NCI-H187 (cell line): ENCODE measurements at places on chromosomes 7 and 10.

GRCh38 chr10:14670551-14671240, 104.0 kb downstream of the FAM107B start:
- no peak for DNase-seq

DNA sequence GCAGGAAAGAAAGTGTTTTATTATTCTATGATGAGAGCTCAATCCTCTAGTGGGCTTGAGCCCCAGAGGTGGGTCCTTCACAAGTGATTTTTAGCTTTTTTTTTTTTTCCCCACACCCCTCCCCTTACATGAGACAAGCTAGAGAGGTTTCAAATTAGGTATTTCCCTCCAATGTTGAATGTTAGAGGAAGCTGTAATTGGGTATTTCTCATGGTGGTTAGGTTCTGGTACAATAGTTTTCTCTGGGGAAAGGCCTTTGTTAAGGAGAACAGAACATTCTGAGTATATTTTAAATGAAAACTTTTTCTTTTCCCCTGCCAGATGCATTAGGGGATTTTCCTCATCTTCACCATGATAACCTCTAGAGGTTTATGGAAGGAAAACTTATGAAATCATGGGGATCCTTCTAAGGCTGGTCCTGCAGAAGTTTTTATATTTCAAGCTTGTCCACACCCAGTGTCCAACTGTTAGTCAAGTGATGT, 1039.7 kb downstream of the NRG3 start:
- no peak for DNase-seq

- no peak for DNase-seq
Measured at GRCh38 chr10:87578160-87578841, 73.6 kb downstream of the MINPP1 start.

- DNase-seq = no peak
Measured at GRCh38 chr10:95430231-95430951, 130.8 kb downstream of the SORBS1 start.

DNA sequence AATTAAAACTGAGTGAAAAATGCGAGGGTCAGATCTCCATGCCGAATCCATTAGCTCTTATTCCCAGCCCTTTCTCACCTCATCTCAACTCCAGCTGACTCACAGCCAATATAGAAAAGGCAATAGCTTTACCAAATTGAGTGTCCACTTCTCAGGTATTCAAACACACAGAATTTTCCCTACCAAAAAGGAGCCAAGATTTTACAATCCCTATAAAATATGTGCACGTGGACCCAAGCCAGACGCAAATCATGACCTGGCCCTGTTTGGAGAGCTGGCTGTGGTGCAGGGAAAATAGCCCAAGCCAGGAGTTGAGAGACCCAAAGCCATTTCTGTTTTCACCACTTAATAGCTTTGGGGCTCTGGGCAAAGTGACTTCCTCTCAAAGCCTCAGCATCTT, 379.7 kb upstream of the AUTS2 start:
- no peak for DNase-seq

DNA sequence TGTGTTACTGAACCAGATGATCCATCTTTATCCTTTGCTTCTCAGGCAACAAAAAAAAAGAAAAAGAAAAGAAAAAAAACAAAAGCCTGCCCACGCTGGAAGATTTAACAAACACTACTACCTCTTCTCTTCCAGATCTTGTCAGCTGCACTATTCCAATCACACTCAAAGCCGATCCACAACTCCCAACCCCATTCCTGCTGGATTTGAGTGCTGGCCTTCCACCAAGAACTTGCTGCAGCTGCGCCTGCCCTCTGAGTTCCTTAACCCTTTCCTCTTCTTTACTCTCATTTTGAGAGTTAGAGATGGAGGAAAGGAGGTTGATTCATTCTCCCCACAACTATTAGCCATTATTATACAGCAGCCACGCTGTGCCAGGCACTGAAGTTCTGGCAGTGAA, 16.0 kb upstream of the ITGA8 start:
- DNase-seq = no peak

- DNase-seq = no peak
Measured at GRCh38 chr10:98666276-98666675, 219.5 kb upstream of the HPS1 start.

DNA sequence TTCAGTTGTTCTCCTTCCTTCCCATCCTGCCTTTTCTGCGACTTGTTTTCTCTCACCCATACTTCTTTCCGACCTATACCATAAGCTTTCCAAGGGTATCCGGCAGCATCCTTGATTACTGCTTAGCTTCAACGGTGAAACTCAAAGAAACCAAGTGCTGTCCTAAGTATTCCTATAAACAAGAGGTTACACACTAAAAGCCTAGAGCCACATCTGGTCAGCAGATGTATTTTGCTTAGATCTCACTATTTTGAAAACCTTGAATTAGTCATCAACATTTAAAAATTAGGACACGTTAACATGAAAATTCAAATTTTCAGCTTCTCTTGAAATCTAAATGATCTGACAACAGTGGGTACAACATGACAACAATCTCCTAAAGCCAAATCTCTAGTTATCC, 20.0 kb downstream of the ARHGAP21 start:
- DNase-seq = no peak

DNA sequence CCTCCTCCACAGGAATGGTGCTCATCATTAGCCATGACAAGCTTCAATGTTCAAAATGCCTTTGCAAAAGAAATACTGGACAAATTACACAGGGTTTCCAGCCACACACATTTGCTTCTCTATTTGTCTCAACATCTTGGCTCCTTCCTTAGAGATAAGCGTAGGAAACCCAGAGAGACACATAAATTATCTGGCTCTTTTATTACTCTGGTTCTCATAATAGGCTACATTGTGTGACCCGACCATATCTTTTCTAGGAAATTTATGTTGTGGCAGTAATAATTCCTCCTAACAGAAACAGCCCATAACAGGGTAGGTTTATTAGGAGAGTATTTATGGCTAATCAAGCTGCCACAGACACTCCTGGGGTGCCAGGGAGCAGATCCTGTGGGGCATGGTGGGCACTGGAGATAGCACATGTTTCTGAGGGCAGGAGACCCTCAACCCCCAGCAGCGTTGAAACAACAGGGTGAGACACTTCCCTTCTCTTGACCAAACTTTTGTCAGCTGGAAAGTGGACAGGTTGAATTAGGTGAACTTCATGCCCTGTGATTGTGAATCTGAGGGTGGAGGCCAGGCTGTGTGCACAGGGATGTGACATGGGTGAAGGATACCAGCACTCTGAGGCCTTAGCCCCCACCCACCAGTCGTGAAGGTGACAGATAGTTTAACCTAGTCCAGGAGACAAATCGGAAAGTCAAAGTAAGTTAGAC, 295.9 kb upstream of the ZNF32 start:
- no peak for DNase-seq

- no peak for DNase-seq
Measured at GRCh38 chr7:1474736-1475135, 15.5 kb upstream of the MICALL2 start.

- no peak for DNase-seq
Measured at GRCh38 chr10:83990126-83990525, 149.2 kb upstream of the GHITM start.

GRCh38 chr7:91306266-91306665, 42.0 kb downstream of the FZD1 start:
- no peak for DNase-seq
